Progenitor cell of endocrine pancreas (in vitro differentiated cells): ENCODE measurements at places on chromosomes 5 and 9.

DNA sequence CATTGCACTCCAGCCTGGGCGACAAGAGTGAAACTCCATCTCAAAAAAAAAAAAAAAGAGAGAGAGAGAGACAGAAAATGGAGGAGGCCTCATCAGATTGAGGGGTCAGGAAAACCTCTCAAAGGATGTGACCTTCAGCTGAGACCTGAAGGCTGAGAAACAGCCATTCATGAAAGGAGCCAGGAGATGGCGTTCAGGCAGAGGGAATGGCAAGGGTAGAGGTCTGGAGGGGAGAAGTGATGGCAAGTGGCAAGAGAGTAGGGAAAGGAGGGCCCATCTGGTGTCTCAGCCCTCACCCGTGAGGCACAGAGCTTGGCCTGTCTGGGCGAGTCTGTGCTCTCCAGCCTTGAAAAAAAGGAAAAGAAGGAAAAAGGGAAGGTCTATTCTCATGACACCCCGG, 17.0 kb downstream of the CAMK2A start:
- DNase-seq, result no peak

GRCh38 chr9:68462105-68462775, 78.4 kb downstream of the TMEM252 start:
- no peak for DNase-seq

DNA sequence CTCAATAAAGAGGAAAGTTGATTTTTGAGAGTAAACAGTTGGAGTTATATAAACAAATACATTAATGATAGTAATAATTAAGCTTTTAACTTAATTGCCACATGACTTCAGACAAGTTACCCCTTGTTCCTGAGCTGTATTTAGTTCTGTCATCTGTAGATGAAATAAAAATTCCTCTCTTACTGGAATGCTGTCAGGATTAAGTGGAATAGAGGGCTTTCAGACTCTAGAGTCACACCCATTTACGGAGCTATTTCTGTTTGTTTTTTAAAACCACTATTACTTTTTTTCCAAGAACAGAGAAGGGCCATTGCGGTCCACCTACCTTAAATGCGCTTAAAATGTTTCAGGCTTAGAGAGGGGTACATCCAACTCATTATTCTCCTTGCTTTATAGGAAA, 170.6 kb downstream of the CHSY3 start:
- no peak for DNase-seq

GRCh38 chr5:100777680-100778300, 125.3 kb downstream of the ST8SIA4 start:
- no peak for DNase-seq

DNA sequence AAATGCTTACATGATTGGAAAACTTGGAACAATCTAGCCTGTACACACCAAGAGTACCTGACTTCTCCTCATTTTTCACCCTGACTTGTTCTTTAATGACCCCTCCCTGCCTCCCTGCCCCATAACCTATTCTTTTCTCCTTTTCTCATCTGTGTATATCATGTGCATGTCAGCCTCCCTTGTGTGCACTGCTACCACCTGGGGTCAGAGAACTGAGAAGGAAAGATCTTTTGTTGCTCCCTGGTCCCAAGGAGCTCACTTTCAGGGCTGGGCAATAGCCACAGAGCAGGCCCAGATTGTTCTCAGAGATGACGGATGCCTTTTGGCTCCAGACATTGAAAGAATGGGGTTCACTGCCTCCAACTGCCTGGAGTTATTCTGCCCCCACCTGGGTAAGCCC, 5.1 kb downstream of the MAP1B start:
- DNase-seq, result no peak

DNA sequence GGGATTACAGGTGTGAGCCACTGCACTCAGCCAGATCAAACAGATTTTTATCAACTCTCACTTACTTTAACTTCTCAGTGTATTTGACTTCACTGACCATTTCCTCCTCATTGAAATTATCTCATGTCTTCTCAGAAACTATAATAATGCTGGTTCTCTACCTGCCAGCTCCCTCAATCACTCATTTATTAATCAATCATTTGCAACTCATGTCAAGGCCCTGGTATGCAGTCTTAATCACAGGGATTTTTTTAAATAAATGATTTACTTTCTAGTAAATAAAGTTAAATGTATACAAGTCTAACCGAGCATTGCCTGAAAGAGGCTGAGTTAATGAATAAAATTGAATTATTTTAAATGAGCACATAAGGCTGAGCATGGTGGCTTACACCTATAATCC, 63.3 kb downstream of the PLPP1 start:
- DNase-seq, result no peak

GRCh38 chr9:86682240-86682639, 265.1 kb downstream of the GAS1 start:
- no peak for DNase-seq
